ENCODE measurements at places on chromosomes 4 and X.

DNA sequence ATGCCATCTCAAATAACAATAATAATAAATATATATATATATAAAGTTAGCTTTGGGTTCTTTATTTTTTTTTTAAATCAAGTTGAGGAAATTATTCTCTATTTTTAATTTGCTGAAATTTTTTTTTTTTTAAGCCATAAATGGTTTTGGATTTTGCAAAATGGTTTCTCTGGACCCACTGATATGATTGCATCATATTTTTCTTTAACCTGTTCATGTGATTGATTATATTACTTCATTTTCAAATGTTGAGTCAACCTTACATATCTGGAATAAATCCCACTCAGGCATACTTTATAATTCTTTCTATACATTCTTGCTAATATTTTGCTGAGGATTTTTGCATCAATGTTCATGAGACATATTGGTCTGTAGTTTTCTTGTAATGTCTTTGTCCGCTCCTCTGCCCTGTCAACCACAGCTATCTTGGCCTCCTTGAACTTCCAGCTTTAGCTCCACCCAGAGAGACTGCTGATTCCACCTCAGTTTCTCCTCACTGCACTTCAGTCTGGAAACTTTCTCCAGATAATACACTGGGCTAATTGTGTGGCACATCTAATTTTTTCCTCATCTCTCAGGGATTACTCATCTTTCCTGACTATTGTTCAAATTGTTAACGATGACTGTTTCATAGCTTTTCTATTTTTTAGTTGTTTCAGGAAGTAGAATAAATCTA, 160.9 kb upstream of the GIMD1 start:
- peak; percentile 61 for DNase-seq

DNA sequence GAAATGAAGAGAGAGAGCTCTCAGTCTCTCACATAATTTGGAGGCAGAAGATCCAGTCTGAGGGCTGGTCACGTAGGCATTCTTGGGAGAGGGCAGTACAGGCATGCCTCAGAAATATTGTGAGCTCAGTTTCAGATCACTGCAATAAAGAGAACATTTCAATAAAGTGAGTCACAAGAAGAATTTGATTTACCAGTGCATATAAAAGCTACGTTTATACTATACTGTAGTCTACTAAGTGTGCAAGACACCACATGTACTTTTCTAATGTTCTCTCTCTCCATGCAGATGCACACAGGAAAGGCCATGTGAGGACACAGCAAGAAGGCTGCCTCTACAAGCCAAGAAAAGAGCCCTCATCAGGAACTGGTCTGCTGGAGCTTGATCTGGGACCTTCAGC, 583.5 kb upstream of the FAT1 start:
- DNase-seq = peak; percentile 60

DNA sequence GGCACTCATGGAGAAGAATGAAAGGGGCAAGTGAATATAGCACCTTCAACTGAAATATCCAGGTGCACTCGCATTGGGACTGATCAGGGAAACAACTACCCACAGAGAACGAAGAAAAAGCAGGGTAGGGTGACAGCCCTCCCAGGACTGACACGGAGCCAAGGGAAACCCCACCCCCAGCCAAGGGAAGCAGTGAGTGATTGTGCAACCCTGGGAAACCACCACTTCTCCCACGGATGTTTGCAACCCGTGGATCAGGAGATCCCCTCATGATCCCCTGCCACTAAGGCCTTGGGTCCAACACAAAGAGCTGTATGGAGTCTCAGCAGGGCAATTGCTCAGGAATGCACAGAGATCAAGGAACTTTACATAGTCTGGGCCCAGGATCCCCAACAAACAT, 158.5 kb upstream of the HCCS start:
- DNase-seq = no peak

- DNase-seq = no peak
Measured at GRCh38 chrX:17769701-17770269, 32.5 kb downstream of the SCML1 start.

GRCh38 chrX:46444011-46444410, 101.2 kb downstream of the ZNF674 start:
- DNase-seq = peak; percentile 73

DNA sequence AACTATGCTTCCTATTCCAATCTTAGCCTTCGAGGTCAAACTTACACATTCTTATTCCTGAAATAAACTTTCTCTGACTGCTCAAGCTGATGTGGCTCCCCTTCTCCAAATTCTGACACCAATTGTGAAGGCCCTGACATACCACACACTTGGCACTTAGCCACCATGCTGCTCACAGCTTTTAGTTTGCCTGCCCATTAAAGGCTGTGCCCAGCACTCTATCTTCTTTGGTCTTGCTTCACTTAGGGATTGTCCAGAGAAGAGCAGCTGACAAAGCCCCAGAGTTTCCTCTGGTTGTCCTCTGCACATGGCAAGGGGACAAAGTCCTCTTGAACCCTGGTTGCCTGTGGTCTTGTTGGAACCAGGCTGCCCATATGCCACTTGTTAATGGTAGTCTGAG, 126.1 kb downstream of the ARHGEF9 start:
- peak; percentile 40 for DNase-seq

DNA sequence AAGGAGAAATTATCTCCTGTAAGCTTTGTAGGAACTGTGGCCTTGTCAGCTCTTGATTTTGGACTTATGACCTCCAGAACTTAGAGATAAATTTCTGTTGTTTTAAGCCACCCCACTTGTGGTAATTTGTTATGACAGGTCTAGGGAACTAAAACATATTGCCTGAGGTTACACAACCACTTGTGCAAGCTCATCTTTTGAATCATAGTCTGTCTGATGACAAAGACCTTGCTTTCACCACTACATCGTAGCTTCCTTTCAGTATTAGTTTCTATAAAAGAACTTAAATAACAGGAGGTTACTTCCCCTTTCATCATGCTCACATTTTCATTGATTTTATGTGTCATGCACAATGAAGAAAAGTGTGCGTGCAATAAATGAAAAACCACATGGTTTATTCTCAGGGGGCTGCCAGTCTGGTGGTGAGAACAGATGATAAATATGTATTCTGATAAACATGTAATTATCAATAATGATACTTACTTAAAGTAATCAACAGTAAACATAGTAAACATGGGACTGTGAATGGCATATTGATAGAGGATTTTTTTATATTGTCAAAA, 690.0 kb upstream of the HS3ST1 start:
- DNase-seq = peak; percentile 1

DNA sequence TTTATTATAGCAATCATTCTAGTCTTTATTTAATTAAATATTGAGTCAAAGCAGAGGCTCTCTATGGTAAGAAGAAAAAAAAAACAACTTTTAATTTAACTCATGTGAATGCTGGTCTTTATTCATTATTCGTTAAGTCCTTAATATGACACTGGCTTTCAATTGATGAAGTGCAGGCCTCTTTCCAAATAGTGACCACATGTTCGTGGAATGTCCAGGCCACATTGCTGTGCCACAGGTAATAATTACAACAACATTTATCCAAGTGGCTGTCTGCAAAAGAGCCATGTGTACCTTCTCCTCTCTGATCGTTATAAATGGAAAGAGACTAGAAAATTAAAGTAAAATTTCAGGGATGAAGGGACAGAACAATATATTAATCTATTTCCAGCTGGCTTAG, 220.1 kb upstream of the PABPC4L start:
- peak; percentile 10 for DNase-seq

GRCh38 chrX:39936886-39937770, 160.6 kb downstream of the BCOR start:
- DNase-seq = no peak

DNA sequence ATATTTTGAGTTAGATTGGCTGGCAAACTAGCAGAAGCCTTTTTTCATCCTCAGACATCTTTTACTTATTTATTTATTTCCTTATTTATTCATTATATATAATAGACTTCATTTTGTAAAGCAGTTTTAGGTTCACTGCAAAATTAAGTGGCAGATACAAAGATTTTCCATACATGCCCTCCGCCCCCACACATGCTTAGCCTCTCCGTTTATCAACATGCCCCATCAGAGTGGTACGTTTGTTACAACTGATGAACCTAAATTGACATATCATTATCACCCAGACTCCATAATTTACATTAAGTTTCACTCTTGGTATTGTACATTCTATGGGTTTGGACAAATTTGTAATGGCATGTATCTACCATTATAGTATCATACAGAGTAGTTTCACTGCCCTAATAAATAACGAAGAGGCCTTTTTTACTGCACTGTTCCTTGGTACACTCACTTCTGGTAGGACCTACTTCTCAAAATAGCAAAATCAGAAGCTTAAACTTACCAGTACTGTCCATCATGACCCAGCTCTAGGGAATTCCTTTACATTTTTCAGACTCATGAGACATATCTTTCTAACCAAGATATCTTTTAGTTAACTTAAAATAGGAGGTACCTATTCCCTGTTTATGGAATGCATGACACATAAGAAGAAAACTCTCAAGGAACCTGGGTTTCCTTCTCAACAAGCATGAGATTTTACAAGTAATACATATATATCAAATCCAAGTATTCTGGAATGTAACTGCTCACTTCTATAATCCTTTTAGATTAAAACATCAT, 4.8 kb upstream of the TMPRSS11B start:
- DNase-seq = no peak

GRCh38 chr4:98283219-98284189, 22.3 kb downstream of the RAP1GDS1 start:
- peak; percentile 68 for DNase-seq

DNA sequence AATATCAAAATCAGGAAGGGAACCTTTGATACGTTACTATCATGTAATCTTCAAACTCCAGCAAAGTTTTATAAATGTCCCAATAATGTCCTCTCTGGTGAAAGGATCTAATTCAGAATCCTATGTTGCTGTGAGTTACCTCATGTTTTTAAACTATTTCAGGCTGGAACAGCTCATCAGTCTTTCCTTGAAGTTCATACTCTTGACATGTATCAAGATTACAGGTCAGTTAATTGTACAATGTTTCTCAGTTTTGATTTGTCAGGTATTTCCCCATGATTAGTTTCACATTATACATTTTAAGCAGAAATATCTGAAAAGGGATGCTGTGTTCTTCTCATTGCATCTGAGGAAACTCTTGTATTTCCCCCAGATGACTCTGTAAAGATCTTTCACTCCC, 136.5 kb upstream of the HS3ST1 start:
- no peak for DNase-seq

GRCh38 chr4:177308847-177309521, 690 bp upstream of the NEIL3 start:
- DNase-seq = no peak

DNA sequence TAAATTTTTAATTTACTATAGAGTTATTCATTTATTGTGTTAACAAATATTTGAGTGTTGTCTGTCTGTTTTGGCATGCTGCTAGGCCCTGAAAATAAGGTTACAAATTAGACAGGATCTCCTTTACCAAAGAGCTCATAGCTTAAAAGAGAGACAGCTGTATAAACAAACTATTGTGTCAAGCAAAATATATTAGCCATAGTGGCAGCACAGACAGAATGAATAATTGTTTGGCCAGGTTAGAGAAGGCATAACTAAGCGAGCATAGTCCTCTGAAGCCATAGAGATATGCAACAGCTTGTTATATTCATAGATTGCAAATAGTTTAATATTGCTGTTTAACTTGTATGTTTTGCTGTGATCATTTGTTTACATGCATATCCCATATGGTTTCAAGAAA, 66.7 kb upstream of the NDUFC1 start:
- DNase-seq = peak; percentile 2

GRCh38 chr4:168337550-168337940, 19.0 kb upstream of the DDX60 start:
- DNase-seq = peak; percentile 5

DNA sequence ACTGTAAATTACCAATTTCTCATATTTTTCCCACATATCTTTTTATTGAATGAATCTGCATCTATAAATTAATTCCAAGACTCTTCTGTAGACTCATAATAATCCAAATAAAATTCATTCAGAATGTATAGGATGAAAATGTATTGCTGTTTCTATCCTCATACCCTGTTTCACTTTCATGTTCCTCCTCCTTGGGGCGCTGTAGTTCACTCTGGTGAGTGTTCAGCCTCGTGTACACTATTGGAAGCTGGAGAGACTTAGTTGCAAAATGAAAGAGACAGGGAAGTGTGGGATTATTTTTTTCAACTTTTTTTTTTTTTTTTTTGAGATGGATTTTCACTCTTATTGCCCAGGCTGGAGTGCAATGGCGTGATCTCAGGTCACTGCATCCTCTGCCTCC, 296.1 kb downstream of the TLL1 start:
- DNase-seq = peak; percentile 18

DNA sequence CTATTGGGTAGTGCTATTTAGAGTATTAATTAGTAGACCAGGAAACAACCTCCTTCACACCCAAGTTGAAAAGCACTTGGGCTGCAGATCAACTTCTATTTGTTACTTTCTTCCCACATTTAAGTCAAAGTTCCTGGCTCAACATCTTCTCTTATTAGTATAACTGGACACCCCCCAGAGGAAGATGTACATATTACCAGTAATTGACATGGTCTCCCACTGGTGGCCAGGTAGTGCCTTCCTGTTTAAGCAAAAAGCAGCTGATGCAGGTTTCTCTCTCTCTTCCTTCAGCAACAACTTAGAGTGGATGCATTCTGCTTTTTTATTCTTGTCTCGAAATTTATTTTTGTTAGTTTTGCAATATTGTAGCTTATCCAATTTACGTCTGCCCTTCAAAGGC, 438.1 kb downstream of the GBA3 start:
- no peak for DNase-seq

- peak; percentile 14 for DNase-seq
Measured at GRCh38 chr4:104421566-104421965, 73.1 kb downstream of the CXXC4 start.

- no peak for DNase-seq
Measured at GRCh38 chr4:78213218-78213617, 156.1 kb downstream of the FRAS1 start.

GRCh38 chrX:55312655-55313054, 47.9 kb upstream of the PAGE3 start:
- no peak for DNase-seq

DNA sequence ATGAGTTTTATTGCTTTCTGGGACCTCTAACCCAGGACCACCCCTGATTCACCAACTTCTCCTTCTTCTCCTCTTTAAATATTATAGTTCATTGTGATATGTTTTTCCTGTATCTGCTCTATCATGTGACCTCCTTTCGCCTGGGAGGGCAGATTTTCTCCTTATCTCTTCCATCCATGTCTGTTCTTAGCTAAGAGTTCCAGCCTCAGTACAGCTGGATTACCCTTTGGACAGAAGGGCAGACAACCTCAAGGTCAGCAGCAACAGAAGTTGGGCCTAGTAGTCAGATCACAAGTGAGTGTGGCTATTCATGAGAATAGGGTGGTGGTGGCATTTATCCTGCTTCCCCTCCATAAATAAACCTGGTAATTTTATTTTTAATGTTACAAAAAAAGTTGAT, 5.7 kb upstream of the XK start:
- no peak for DNase-seq

- DNase-seq = no peak
Measured at GRCh38 chr4:175234162-175234561, 316.0 kb downstream of the ADAM29 start.

GRCh38 chr4:164937576-164938270, 39.7 kb downstream of the TRIM61 start:
- peak; percentile 14 for DNase-seq

GRCh38 chr4:7941111-7941964, 1.7 kb upstream of the AFAP1 start:
- DNase-seq = no peak

All from fibroblast of skin of abdomen (primary cell).